ENCODE measurements at places on chromosomes 5 and 9. TPM values are rescaled to one million over a fixed set of nuclear protein-coding genes. Genes with fewer than 3 reads are reported as not detected.

Gene CCL19
- not detected for polyA plus RNA-seq

Gene PCDHGB1
- 1.8 TPM for polyA plus RNA-seq

Gene PTPN3
- polyA plus RNA-seq = 42.9 TPM

Gene C5orf58
- 0.21 TPM for polyA plus RNA-seq

Gene TRPM3
- 14.8 TPM for polyA plus RNA-seq

Gene OGN
- 99.0 TPM for polyA plus RNA-seq
